ENCODE measurements at places on chromosomes 4 and X.

DNA sequence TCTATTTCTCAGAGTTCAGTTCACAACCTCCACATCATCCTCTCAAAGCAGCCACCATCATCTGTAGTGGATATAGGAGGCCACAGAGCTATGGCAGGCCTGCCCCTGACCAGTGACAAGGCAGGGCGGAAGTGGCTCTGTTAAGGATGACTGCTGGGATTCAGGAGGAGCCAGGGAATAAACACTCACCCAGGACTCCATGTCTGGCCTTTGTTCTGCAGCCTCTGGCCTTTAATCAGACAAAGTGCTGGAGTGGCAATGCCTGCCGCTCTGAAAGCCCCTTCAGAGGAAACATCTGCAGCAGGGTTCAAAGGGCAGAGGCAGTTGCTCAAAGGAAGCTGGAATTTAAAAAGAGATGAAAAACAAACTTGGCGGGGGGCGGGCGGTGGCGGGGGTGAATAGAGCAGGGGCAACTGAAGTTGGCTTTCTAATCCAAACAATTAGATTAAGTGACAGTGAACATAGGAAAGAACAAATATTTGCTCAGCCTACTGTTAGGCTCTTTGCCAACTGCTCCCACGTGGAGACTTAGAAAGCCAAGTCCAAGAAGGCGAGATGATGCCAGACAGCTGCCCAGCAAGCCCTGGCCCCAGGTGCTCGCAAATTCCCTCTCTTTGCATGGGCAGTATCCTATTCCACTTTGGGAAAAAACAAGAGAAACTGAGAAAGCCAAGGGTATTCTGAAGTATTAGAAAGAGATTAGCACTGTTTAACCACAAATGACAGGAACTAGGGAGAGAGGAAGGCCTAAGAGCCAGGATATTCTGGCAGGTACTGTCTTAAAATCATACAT, 5.5 kb downstream of the MPP1 start:
- DNase-seq: no peak

DNA sequence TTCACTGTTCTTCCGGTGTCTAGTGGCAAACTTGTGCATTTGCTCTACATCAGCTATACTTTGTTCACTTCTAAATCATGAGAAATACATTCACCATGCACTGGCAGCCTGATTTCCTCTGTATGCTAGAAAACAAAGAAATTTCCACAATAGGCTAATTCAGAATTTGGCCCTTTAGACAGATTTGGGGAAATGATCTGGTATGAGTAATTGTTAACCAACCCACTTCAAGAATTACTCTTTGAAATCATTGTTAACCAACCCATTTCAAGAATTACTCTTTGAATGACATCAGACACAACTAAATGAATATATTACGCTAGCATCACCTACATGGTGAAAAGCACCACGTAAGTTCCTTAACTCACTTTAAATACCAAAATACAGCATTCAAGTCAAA, 14.6 kb downstream of the APBB2 start:
- DNase-seq: no peak

- no peak for DNase-seq
These were observed 61.1 kb downstream of the RGS12 start for GRCh38 chr4:3353752-3354454.

DNA sequence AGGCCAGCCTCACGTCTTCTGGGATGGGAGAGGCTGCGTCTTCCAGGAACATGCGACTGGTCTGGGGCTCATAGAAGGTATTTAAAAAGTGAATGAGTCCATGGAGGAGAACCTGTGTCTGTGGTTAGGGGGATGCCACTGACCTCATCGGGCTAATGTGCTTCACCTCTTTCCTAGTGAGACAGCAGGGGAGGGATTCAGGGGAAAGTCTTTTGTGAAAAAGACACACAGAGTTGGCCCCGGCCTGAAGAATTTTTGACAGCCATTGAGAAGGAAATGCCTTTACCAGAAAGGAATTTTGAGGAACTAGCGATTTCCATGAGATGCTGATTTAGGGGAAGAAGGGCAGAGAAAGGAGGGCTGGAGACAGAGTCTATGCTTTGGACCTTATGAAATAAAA, 11.0 kb upstream of the C4orf50 start:
- no peak for DNase-seq

DNA sequence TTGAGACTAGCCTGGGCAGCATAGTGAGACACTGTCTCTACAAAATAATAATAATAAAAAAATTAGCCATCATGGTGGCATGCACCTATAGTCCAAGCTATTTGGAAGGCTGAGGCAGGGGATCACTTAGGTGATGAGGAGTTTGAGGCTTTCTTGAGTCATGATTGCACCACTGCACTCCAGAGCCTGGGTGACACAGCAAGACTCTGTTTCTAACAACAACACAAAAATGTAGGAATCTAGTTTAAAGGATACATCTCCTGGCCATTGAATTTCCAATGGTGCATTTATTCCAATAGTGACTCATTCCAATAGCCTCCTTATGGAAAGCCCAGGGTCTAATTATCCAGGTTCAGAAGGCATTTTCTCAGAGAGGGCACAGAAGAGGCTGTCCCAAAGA, 21.9 kb upstream of the HERC6 start:
- no peak for DNase-seq

GRCh38 chrX:148380650-148381561, 119.5 kb upstream of the AFF2 start:
- DNase-seq: peak; percentile 50

GRCh38 chr4:5979981-5980380, 38.2 kb downstream of the C4orf50 start:
- no peak for DNase-seq
